ENCODE measurements at places on chromosomes 11 and 22.

DNA sequence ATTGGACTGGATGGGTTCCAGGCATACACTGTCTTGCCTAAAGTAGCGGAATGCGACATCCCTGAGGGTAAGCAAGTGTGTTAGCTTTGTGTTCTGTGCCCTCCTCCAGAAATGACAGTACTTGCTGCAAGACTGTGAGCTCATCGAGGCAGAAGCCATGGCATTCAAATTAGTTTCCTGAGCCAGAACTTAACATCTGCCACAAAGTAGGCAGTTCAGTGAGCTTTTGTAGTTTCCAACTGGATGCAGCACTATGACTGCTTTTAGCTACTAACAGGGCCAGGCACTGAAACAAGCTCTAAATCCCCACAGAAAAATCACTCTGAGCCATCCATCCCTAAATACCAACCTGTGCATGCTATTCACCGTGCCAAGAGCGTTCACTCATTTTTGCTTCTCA, 1.2 kb upstream of the FAR1 start:
- no peak for DNase-seq

DNA sequence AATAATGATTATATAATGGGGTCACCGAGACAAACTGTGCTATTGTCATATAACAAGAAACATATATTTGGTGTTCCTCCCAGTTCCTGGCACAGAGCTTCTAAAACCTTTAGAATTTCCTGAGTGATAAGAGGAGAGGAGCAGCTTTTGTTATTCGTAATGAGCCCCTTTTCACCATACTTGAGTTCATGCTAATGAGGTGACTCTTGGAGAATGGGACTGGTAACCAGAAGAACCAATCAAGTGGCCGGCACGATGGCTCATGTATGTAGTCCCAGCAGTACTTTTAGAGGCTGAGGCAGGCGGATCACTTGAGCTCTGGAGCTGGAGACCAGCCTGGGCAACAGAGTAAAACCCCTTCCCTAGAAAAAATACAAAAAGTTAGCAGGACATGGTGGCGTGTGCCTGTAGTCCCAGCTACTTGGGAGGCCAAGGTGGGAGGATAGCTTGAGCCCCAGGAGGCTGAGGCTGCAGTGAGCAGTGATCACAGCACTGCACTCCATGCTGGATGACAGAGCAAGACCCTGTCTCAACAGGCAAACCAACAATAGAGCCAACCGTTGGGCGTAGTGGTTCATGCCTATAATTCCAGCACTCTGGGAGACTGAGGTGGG, 62.7 kb upstream of the FTH1 start:
- no peak for DNase-seq

DNA sequence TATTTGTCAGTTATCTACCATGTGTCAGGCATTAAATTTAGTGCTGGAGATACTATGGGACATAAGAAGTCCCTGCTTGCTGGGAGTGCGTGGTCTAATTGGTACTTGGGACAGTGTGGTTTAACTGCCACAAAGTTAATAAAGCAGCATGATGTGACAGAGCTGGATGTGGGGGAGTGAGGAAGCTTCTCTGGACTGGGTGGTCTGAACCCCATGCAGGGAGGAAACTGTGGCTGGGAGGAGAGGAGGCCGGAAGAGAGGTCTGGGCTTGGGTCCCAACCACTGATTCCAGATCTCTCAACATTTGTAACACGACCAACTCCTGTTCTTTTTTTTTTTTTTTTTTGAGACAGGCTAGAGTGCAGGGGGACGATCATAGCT, 37.1 kb downstream of the ST3GAL4 start:
- no peak for DNase-seq

- no peak for DNase-seq
Observed at GRCh38 chr11:35683728-35684339, 21.3 kb downstream of the TRIM44 start.

- DNase-seq: no peak
Observed at GRCh38 chr22:46002757-46003270, 25.9 kb upstream of the WNT7B start.

DNA sequence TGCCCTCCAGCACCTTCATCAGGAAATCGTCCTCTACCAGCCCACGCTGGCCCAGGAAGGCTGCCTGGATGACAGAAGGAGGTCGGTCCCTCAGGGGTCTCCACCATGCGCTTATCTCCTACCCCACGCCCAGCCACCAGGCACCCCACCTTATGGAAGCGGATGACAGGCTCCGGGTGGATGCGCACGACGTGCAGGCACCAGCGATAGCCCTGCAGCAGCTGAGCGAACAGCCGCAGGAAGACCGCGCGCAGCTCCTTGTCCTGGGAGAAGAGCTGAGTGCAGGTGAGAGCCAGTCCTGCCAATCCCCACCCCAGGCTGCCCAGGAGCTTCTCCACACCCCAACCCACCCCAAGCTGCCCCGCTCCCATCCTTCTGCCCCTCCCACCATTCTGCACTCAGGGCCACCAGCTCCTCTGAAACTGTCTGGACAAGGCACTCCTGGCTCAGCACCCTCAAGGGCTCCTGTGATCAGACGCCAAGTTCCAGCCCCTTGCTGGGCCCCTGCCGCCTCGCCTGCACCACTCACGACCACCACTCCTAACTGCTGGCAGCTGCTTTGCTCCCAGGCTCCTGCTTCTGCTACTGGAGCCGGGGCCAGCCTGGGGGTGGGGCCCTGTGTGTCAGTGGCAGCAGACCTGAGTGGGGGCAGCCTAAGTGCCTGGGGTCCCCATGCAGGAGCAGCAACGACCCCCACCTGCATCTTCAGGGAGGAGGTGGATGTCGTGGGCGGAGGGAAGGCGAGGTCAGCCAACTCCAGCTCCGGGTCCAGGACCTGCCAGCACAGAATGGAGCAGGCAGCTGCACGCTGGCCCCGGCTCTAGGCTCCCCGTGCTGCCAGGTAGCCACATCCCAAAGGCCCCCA, 9.5 kb downstream of the SBF1 start:
- no peak for DNase-seq

- no peak for DNase-seq
Observed at GRCh38 chr11:123475469-123475868, 45.4 kb downstream of the GRAMD1B start.

DNA sequence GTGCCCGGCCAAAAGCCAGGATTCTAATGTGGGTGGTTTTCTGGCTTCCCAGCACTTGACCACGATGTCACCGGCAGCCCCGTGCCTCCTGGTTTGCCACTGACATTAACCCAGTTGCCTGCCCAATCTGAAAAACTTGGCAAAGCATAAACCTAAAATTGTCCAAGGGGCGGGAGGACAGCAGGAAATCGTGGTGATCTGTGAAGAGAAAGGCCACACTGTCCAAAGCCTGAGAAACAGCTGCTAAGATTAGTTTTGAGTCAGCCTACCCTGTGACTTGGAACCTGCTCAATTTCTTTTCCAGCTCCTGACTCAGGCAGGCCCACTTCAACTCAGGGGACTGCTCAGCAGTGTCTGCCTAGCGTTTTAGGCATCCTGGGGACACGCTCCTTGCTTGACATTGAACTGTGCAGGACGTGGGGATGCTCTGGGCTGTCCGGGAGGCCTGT, 8.2 kb upstream of the F2 start:
- no peak for DNase-seq

GRCh38 chr22:48799227-48799970, 1028.3 kb downstream of the BRD1 start:
- no peak for DNase-seq

DNA sequence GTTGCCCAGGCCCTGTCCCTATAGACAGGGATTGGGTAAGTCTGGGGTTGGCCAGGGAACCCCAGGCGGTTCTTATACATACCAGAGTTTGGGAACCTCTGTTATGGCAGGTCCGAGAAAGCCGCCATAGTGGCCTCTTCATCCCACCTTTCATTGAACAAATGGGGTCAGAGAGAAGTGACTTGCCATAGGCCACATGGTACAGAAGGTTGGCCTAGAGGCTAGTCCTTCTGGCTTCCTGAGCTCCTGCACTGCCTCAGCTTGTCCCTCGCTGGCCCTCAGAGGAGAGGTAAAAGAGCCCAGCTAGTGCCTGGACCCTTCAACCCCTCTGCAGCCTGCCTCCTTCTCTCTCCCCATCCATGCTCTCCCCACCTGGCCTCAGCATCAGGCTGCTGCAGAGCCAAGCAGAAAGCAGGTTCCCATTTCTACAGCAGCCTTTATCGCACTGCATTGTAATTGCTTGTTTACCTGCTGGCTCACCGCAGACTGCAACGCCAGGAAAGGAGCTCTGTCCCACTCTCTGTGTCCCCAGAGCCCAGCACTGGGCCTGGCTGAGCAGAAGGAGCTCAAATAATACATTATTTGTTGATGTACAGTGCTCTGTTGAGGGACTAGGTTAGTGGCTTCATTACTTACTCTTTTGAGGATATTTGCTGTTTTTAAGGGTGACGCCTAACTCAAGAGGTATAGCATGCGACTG, 103.6 kb downstream of the TRIM29 start:
- no peak for DNase-seq

- DNase-seq: no peak
Observed at GRCh38 chr11:78446210-78446609, 28.6 kb upstream of the GAB2 start.

- DNase-seq: no peak
Observed at GRCh38 chr22:50471197-50471847, 3.5 kb downstream of the SBF1 start.

DNA sequence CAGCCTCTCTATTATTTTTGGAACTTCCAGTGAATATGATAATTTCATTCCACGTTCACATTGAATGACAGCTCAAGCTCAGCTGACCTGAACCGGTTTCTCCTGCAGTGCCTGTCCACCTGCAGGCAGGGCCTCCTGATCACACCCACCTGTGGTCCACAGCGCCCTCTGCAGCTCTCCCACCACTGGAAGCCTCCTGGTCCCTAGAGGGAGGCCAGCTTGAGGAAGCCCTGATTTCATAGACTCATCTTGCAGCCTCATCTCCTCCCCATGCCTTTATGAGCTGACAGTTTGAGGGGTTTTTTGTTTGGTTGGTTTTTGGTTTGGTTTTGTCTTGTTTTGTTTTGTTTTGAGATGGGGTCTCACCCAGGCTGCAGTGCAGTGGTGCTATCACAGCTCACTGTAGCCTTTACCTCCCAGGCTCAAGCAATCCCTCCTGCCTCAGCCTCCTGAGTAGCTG, 29.9 kb upstream of the MALAT1 start:
- DNase-seq: no peak

GRCh38 chr22:25564979-25565677, 653 bp downstream of the GRK3 start:
- DNase-seq: no peak

DNA sequence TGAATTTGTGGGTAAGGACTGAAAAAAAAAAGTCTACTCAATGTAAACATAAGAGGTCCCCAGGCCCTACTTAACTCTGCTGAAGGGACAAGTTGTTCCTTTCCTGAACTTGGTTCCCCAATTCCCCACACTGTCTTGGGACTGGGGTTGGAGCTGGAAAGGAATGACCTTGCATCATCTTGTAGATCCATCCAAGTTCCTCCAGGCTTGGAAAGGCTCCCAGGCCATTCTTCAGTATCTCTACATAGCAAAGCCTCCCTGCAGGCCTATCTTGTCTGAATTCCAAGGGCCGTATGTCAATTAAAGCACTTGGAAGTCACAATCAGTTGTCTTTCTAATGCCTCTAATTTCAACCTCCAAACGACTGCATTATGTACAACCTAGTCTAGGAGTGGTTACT, 361.2 kb downstream of the TMEM135 start:
- DNase-seq: no peak

DNA sequence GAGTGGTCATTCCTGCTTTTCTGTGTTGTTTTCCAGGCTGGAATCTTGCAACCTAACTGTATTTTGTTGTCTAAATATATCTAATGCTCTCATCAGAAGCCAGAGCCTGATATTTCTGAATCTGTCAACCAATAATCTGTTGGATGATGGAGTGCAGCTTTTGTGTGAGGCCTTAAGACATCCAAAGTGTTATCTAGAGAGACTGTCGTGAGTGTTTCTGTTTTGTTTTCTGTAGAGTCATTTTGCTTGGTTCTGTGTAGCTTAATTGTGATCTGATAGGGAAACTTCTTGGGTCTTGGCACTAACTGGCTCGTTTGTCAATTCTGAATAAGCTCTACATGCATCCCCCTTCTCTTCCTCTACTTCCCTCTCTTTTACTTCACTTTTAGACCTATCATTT, 31.2 kb upstream of the RBMXL2 start:
- no peak for DNase-seq

DNA sequence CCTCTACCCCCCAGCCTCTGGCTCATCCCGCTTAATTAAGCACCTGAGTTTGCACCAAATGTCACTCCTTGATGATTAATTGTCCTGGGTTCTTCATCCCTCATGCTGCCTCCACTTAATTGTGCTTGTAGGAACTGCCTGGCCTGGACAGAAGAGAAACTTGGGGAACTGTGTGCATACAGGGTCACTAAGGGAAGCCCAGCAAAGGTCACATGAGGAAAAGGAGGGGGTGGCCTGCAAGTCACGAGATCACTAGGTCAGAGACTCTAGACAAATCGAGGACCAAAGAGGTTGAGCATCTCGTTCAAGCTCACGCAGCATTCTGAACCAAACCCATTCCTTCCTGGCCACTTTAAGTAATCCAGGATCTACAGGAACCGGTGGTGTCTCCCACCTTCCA, 75.8 kb downstream of the PDE2A start:
- no peak for DNase-seq

GRCh38 chr11:2143799-2144543, 4.8 kb upstream of the IGF2 start:
- DNase-seq: no peak

DNA sequence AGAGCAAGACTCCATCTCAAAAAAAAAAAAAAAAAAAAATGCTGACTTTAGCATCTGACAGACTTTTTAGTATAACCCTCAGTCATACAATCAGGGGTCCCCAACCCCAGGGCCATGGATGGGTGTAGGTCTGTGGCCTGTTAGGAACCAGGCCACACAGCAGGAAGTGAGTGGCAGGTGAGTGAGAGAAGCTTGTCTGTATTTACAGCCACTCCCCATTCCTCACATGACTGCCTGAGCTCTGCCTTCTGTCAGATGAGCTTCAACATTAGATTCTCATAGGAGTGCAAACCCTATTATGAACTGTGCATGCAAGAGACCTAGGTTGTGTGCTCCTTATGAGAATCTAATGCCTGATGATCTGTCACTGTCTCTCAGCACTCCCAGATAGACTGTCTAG, 3.3 kb downstream of the FAM227A start:
- no peak for DNase-seq

DNA sequence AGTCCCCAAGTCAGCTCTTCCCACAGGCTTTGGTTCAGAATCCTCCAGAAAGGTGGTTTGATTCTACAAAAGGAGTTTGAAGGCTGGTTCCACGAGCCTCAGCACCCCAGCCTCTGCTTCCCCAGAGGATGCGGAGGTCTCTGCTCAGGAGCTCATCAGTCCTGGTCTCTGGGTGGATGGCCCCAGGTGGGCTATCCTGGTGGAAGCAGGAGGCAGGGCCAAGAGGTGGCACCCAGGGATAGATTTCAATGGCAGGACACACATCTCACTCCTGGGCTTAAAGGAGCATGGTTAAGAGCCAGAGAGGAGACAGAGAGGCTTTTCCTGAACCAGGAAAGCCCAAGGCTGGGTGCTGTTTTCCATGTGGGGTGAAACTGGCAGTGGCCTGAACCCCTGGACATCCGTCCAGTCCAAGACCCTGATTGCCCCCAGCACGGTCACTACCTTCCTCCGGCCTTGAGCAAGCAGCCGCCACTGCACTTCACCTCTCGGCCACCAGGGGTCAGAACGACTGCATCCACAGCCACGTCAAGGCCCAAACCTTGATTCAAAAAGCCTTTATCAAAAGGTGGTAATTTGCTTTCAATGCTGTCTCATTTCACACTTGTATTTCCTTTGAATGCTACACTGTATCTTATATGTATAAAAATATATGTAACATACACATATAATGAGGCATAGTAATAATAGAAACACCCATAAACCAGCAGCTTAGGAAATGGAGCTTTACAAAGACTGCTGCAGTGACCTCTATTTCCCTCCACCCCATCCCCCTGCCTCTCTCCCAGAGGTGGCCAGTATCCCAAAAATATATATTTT, 19.3 kb upstream of the FXYD2 start:
- peak; percentile 80 for DNase-seq

GRCh38 chr22:50399751-50400331, 56.7 kb downstream of the PPP6R2 start:
- DNase-seq: no peak
